ENCODE measurements at places on chromosomes 2 and 18. TPM values are rescaled to one million over a fixed set of nuclear protein-coding genes. Genes with fewer than 3 reads are reported as not detected.

- peaks cover 19% of the 10 kb centered on the region for H3K27me3 ChIP-seq
- peak overlapping the region; percentile 55 for H3K4me3 ChIP-seq
- peaks cover 28% of the 10 kb centered on the region for H3K4me1 ChIP-seq
- no peak overlapping the region for H3K27ac ChIP-seq
Measured at GRCh38 chr2:73292316-73292905, 937 bp downstream of the EGR4 start.

- no peak for DNase-seq
- no peaks in the 10 kb centered on the region for H3K27me3 ChIP-seq
- no peaks in the 10 kb centered on the region for H3K36me3 ChIP-seq
- H3K27ac ChIP-seq: no peak overlapping the region
- H3K4me1 ChIP-seq: peaks cover 8% of the 10 kb centered on the region
Measured at GRCh38 chr2:158038901-158039300, 62.8 kb upstream of the UPP2 start.

DNA sequence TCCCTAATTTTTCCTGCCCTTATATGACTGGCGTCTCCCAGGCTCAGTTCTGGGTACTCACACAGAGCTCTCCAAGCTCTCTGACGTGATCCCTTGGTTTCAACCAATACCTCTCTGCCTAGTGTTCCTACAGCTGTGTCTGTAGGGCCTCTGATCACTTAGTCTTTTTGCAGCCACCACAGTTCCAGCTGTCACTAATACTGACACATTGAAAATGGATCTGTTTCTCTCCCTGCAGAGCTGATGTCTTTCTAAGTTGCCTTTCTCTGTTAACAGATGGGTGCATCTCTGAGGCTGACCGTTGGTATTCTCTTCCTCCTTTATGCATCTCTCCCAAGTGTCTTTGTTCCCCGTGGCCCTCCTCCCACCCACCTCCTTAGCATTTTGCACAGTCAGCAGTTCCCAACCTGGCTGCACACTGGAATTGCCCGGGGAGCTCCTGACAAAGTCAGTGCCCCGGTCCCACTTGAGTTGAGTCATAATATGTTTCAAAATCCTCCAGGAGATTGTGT lies 62.5 kb downstream of the CERS6 start:
- DNase-seq: no peak
- peaks cover 8% of the 10 kb centered on the region for H3K4me1 ChIP-seq
- H3K27ac ChIP-seq: no peak overlapping the region
- H3K27me3 ChIP-seq: no peaks in the 10 kb centered on the region
- no peak overlapping the region for H3K4me3 ChIP-seq
- no peaks in the 10 kb centered on the region for H3K36me3 ChIP-seq

DNA sequence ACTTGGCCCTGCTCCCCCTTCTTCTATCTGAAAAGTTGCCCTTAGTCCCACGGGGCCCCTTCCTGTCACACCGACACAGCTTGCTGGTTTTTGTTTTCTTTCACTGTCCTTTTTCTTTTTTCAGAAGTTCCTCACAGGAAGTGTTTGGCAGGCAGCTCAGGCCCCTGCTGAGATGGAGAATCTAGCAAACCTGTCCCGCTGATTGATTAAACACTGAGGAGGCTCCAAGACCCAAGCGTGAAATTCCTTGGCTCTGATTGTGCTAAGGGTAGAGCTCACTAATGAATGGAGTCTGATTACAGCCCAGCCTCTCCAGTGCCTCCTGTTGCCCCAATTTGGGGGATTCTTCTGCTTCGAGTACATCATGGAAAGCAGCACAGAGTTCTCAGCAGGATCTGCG lies 365.9 kb upstream of the MEX3C start:
- no peaks in the 10 kb centered on the region for H3K36me3 ChIP-seq
- no peak for DNase-seq
- no peak overlapping the region for H3K4me3 ChIP-seq
- H3K27me3 ChIP-seq: no peaks in the 10 kb centered on the region
- H3K4me1 ChIP-seq: no peaks in the 10 kb centered on the region
- no peak overlapping the region for H3K27ac ChIP-seq

The DIPK1C gene
- not detected for total RNA-seq

The TEX44 gene
- total RNA-seq: not detected

DNA sequence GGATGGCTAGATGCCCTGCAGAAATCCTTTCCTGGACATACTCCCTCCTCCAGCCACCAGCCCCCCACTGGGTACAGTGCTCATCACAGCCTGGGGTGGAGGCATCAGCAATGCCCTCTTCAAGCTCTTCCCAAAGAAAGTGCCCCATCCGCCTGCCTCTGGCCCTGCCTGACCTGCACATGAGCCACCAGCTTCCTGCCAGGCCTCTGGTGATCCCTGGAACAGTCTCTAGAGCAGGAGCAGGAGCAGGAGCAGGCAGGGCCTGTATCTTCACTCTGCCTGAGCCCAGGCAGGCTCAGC lies 54.1 kb upstream of the CAB39 start:
- H3K4me1 ChIP-seq: peaks cover 45% of the 10 kb centered on the region
- DNase-seq: no peak
- H3K27me3 ChIP-seq: no peaks in the 10 kb centered on the region
- peak overlapping the region; percentile 63 for H3K27ac ChIP-seq
- peak overlapping the region; percentile 17 for H3K4me3 ChIP-seq

GRCh38 chr2:88831792-88832248 lies 140.3 kb downstream of the RPIA start:
- no peaks in the 10 kb centered on the region for H3K27me3 ChIP-seq
- no peak for DNase-seq

- no peaks in the 10 kb centered on the region for H3K4me1 ChIP-seq
- no peak overlapping the region for H3K4me3 ChIP-seq
- DNase-seq: no peak
- H3K36me3 ChIP-seq: no peaks in the 10 kb centered on the region
- H3K27me3 ChIP-seq: no peaks in the 10 kb centered on the region
Measured at GRCh38 chr2:208222351-208222750, 32.5 kb downstream of the IDH1 start.

DNA sequence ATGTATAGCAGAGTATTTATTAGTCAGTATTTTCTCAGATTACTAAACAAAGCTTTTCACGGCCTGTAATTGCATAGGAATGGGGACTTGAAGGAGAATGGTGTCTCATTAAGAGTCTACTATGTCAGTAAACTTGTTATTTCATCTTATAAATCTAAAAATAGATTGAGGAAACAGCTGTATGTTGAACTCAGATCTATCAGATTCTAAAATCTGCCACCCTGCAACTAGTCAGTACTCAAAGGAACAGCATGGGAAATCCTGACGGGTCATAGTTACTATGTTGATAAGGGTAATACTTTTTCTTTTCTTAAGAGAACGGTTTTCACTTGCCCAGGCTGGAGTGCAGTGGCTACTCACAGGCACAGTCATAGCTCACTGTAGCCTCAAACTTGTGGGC lies 70.2 kb upstream of the EMILIN2 start:
- no peak for DNase-seq
- peaks cover 86% of the 10 kb centered on the region for H3K36me3 ChIP-seq
- no peak overlapping the region for H3K27ac ChIP-seq
- no peak overlapping the region for H3K4me3 ChIP-seq

- H3K36me3 ChIP-seq: no peaks in the 10 kb centered on the region
- H3K4me1 ChIP-seq: no peaks in the 10 kb centered on the region
Measured at GRCh38 chr2:61272421-61273070, 110.6 kb downstream of the C2orf74 start.

- no peak overlapping the region for H3K4me3 ChIP-seq
- no peaks in the 10 kb centered on the region for H3K36me3 ChIP-seq
- H3K4me1 ChIP-seq: no peaks in the 10 kb centered on the region
- H3K27me3 ChIP-seq: no peaks in the 10 kb centered on the region
- DNase-seq: no peak
Measured at GRCh38 chr2:18913512-18913911, 324.1 kb upstream of the NT5C1B start.

GRCh38 chr2:37389989-37390765 lies 45.7 kb downstream of the QPCT start:
- H3K4me3 ChIP-seq: no peak overlapping the region
- peak; percentile 46 for DNase-seq
- no peaks in the 10 kb centered on the region for H3K36me3 ChIP-seq
- H3K4me1 ChIP-seq: peaks cover 22% of the 10 kb centered on the region
- peak overlapping the region; percentile 71 for H3K27ac ChIP-seq

DNA sequence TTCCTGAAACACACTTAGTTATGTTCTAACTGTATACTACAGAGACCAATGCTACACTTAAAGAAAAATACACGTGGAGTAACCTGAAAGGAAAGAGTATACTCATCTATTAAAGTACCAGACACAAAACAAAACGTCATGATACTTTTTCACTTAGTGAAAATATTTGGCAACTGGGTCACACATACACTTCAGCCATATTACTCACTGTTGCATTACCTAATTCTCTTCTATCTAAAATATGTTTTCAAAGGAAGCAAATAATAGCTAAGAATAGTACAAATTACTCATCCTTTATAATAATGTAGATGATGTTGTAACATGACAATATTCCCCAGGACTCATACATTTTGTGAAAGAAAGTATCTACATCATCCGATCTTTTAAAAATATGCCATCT lies 76.5 kb upstream of the EPB41L3 start:
- no peak overlapping the region for H3K4me3 ChIP-seq
- DNase-seq: no peak
